Stimulated activated CD4-positive, alpha-beta T cell treated with anti-CD3 and anti-CD28 coated beads, Interleukin-12 subunit alpha, Interleukin-12 subunit beta, amount 100 ng/mL, for 24 hours (primary cell): ENCODE measurements at places on chromosomes 2 and 18.

DNA sequence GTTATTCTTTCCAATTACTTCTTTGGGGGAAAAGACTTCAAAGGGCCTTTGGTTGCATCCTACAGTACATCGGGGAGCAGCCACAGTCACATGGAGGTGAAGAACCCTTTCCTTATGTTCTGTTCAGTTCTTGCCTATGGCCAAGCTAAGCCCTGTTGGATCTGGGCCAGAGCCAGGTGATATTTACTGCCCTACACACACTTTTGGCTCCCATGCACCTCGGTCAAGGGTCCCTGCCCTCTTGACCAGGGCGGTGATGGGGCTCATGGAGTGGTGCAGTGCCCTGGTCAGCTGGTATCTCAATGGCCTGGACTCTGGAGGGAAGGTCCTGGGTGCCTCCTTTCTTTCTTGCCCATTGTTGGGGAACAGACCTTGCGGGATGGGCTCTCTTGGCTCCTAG, 98.7 kb downstream of the VAPA start:
- DNase-seq = no peak

GRCh38 chr2:236026841-236027240, 141.3 kb downstream of the GBX2 start:
- DNase-seq = no peak

DNA sequence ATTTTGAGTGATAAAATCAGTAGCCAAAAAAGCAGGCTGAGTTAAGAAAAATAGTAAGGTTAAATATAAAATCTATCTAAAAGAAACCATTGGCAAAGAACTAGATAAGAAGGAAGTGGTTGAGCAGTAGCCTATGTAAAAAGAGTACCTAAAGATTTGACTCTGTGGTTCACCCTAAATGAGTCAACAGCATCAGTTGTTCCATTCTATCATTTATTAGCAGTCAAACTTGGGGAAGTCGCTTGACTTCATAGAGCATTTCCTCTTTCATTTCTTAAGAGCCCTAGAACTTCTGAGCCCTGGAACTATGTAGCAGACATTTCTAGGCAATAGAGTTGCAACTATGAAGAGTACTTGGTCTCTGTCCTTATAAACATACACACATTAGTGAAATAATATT, 381.7 kb downstream of the NUP35 start:
- no peak for DNase-seq

GRCh38 chr2:45607701-45608100, 3.4 kb downstream of the SRBD1 start:
- no peak for DNase-seq

GRCh38 chr2:32948266-32948665, 1.5 kb downstream of the LTBP1 start:
- DNase-seq = no peak

DNA sequence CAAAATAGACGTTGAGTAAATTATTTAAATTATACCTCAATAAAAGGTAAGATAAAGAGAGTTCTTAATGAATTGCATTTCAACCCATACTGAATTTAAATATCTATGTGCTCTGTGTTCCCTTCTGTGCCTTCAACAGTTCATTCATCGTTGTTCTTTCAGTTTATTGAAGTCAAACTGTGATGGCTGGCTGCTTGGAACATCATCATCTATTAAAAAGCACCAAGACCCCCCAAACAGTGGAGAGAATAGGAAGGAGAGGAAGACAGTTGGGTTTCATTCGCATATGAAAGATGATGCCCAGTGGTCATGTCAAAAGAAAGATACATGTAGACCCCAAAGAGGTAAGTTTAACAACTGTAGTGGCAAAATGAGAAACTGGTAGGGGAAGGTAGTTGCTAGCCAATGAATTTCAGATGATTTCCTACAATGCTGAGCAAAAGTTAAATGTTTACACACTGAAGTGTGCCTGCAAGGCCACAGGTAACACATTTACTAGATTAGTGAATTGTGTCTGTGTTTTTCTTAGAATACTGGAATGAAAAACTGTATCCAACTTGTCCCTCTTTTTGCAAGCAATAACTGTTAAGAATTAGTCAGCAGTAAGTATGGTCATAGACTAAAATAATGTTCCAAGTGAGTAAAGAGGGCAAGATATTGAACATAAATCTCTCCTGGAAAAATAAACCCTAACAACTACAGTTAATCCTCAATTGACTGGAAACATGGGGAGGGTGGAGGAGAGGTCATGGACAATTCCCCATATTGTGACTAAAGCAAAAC, 331.3 kb downstream of the KIAA1328 start:
- DNase-seq = no peak

DNA sequence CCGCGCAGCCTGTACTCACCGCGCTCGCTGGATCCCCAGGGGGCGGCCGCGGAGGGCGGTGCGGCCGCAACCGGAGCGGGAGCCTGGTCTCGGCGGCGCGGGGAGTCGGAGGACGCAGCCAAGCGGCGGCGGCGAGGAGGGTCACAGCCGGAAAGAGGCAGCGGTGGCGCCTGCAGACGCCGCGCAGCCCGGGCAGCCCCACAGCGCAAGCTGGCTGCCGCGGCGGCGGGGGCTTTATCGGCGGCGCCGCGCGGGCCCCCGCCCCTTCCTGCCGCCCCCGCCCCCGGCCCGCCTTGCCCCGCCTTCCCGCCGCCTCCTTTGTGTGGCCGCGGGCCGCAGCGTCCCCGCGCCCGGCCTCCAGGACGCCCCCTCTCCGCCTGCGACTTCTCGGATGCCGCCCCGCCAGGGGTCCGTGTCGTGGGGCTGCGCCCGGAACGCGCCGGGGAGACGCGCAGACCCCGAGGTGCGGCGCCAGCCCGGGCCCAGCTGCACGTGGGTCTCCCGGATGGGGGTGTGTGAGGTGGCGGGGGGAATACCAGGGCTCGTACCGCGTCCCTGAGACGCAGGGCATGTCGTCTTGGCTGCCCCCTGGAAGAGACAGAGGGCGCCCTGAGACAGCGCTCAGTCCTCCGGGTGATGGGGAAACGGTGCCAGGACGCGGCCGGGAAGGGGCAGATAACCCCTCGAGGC, at the start of gene SERPINE2:
Gene SERPINE2, minus strand, starts transcription at position 207 of the 690 bp plus-strand sequence. CDS start 37,386 bp downstream, outside the sequence.
- no peak for DNase-seq

DNA sequence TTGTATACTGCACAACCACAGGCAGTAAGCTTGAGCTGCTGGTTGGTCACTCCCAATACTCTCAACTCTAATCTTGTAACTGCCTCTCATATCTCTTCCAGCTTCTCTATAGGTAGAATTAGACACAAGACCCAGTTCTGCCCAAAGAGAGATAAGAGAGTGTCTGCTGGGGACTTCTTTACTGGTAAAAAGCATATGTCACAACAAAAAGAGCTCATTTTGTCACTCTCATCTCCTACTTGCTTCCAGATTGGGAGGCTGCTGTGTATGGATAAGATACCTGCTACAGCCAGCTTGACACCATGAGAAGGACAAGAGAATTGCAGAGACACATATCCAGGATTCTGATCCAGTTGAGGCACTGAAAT, 165.2 kb downstream of the PTH2R start:
- DNase-seq = no peak

- DNase-seq = no peak
Observed at GRCh38 chr2:213238753-213239495, 45.3 kb upstream of the SPAG16 start.

GRCh38 chr2:68172521-68172920, 14.8 kb downstream of the PNO1 start:
- DNase-seq = no peak

GRCh38 chr2:64463781-64464180, 9.8 kb downstream of the LGALSL start:
- DNase-seq = no peak

- no peak for DNase-seq
Observed at GRCh38 chr2:149076863-149077412, 38.4 kb downstream of the LYPD6B start.

- no peak for DNase-seq
Observed at GRCh38 chr2:147567136-147567535, 277.7 kb upstream of the ACVR2A start.

- DNase-seq = no peak
Observed at GRCh38 chr2:66343259-66343658, 91.7 kb upstream of the MEIS1 start.

DNA sequence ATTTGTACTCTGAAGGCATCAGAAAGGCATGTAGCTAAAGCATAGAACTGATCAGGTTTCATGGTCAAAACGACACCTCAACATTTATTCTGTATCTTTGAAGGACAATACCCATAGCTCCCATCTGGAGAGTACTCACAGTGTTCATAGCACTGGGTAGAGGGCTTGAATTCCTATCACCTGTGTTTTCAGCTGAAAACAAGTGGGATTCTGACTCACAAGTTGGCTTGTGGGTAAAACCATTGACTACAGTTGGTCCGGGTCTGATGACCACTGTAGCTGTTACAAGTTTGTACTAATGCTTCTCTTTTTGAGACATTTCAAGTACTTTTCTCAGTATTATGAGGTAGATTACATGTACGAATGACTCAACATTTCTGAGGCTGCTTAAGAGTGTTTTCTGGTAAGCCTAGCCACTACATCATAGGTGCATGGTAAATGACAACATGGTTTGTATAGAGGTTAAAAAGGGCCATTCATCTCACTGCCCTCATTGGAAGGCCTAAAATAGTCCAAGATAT, 68.6 kb upstream of the PELI1 start:
- peak; percentile 12 for DNase-seq

DNA sequence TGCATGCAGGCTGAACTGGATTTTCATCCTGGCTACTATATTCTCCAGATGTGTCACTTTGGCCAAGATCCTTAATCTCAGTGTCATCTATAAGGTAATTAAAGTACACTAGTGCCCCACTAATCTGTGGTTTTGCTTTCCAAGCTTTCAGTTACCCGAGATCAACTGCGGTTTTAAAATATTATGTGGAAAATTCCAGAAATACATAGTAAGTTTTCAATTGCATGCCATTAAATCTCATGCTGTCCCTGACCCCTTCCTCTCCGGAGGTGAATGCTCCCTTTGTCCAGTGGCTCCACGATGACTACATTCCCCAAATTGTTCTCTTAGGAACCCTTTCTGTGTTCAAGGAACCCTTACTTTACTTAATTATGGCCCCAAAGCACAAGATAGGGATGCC, 5.3 kb upstream of the TYMS start:
- no peak for DNase-seq

DNA sequence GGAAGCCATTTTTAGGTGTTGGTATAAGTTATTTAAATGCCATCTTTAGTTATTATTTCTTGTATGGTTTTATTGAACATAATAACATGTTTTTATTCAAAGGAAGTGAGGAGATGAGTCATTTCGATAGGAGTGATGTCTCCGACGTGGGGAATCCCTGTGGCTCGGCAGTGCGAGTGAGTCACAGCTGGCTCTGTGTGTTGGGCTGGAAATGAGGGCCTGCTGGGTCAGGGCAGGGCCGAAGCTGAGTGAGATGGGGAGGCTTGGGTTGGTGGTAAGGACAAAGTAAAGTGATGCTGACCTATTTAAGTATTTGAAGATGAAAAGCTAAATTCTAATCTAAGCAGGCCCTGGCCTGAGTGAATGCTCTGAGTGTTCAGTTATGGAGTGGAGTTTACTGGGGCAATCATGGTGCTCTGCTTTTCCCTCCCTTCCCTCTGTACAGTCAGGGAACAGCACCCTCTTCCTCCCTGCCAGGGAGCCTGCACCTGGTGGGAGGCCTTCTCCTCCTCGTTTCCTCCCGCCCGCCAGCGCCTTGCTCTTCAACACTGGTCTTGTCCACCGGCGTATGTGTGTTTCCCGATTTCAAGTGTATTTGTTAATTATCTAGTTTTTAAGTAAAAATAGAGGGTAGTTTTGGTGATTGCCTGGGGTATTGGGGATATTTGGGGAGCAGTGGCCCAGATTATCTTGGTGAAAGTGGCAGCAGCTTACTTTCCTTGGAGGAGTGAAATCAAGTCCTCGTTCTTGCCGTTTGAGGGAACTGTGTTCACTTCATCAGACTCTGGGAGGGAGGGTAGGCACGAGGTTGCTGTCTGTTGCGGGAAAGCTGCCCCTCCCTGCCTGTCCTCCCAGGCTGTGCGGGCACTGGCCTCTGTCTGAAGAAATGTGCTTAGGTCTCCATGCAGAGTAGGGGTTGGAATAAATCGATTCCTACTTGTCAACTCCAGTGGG, 157.0 kb downstream of the LDLRAD4 start:
- peak; percentile 62 for DNase-seq

DNA sequence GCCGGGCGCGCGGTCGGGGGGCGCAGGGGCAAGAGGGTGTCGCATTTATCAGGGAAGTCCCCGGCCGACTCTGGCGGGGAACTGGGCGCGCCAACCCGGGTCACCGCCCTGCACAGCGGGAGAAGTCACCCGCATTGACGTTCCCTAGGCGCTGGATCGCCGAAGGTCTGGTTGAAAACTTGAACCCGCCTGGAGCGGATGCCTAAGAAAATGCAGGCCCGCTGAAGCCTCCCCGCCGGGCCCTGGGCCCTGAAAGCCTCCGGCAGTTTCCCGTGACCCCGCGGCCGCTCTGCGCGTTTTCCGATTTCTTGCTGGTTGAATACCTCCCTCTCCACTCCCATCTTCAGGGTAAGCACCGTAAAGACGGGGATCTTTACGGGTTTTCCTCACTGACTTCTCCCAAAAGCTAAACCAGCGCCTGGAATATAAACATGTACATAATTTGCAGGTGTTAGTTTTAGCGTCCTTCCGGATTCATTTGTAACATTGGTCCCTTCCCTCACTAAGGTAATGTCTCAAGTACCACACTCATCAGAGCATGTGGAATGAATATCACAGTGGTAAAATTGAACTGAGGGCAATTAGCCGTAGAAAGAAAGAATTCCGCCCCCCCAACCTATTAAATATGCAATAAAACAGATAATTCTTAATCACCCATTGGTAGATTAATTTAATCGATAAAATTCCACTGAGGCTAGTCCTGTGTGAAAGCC, 675 bp upstream of the SPIRE1 start:
- DNase-seq = no peak

DNA sequence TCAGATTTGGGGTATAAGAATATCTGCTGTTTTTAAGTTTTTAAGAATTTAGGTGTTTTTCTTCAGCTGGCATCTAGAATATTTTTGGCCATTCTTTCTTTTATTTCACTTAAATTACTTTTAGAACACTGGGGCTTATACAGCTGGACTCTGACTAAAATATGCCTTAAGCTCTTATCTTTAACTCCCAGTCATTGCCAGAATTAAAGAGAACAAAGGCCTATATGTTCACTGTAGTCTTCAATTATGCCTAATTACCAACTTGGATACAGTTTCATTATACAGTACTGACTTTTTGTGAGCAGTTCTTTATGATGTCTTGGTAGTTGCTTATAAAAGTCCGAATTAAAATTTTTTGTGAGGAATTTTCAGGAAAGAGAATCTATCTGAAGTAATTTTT, 192.8 kb downstream of the ZNF407 start:
- no peak for DNase-seq

- no peak for DNase-seq
Observed at GRCh38 chr2:24891201-24891600, 28.8 kb downstream of the ADCY3 start.

DNA sequence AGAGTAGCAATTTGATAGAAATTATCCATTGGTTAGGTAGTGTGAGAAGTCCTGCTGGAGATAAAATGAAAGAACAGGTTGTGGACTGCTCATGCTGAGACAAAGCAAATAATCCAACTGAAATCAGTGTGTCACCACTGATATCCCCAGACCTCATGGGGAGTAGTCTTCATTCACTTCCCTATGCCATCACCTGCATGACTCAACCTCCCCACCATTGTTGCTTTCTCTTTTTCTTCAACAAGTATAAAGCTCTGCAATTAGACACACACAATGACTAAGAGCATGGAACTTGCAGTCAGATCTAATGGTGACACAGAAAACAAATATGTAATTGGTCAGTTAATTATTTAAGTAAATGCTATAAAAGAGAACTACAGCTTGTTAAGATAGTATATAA, 475.3 kb downstream of the RIT2 start:
- no peak for DNase-seq
